ENCODE measurements at places on chromosomes 3 and 15. TPM values are rescaled to one million over a fixed set of nuclear protein-coding genes. Genes with fewer than 3 reads are reported as not detected.

DNA sequence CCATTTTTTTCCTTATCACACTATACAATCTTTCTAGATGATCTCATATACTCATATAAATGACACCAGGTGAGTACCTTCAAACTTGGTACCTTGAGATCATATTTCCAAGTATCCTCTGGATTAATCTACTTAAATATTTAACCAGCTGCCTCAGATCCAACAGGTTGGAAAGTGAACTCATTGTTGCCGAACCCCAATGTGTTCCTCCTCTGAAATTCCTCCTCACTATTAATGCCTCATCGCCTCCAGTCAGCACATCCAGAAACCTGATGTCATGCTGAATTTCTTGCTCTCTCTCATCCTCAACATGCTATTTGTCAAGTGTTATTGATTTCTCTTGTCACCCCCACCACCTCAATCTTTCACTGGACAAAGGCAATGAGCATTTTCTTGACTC, 221.8 kb downstream of the FMN1 start:
- DNase-seq: no peak

DNA sequence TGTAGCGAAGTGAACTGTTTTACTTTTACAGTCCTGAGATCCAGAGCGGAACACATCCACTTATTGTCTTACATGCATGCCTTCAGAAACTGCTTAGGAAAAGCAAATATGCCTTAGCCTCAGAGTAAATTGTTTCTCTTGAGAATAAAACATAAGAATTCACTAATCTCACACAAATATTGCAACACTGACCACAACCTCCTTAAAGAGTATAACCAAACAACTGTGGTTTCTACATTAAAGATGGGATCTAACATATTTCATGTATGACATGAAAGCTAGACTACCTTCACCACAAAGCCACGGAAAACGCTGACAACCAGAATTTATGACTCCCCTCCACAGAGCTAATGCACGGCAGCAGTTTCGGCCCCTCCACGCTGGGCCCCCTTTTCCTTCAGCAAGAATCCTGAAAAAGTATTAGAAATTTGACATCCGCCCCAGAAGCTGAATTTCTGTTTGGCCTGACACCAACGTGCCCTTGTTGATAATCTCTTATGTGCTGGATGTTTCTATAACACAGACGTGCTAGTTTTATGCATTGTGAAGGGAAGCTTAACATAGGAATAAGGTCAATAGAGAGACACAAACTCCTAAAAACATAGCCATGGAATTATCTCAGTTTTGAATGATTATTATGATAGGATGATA, 84.6 kb downstream of the GREM1 start:
- peak; percentile 26 for DNase-seq

DNA sequence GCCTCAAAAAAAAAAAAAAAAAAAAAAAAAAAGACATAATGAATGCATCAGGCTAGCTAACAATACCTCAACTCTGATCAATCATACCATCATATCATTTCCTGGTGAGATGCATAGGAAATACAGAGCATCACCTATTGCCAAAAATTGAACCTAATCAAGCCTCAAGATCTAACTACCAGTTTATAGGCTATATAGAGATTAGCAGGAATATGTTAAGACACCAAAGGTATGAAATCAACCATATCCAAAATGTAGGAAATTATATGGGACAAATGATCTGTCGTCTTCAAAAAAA, 387 bp upstream of the VPS33B start:
- DNase-seq: no peak

DNA sequence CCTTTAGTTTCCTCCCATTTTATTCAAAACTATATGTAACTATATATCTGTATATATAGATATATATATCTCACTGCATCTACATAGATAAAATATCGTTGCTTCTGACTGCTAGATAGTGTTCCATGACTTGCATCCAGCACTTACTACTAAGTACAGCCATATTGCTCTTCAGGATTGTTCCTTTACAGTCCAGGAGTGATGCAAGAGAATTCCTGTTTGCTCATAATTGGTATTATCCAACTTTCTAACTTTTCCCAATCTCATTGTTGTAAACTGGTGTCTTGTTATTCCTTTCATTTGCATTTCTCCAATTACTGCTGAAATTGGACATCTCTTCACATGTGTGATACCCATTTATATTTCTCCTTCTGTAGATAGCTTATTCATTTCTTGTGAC, 99.8 kb upstream of the STRIT1 start:
- DNase-seq: no peak

- DNase-seq: no peak
These were observed 156.4 kb downstream of the NTRK3 start for GRCh38 chr15:88100181-88100580.

GRCh38 chr15:45743426-45744235, 108.8 kb downstream of the SQOR start:
- DNase-seq: no peak

GRCh38 chr15:76460871-76461270, 124.3 kb downstream of the ISL2 start:
- DNase-seq: no peak

DNA sequence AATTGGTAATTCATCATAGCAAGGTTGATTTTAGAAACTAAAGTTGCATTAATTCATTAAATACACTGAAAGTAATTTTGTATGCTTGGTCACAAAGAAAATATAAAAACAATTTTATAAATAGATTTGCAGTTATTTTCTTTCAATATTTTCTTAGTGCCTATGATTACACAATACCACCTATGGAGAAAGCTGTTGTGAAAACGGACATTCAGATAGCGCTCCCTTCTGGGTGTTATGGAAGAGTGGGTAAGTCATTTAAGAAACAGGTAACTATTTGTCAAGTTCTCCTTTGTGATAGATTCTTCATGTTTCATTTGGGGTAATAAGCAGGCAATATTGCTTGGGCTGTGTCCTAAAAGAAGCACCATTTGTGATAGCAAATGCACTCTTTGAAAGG, 3.0 kb downstream of the DUT start:
- DNase-seq: no peak

DNA sequence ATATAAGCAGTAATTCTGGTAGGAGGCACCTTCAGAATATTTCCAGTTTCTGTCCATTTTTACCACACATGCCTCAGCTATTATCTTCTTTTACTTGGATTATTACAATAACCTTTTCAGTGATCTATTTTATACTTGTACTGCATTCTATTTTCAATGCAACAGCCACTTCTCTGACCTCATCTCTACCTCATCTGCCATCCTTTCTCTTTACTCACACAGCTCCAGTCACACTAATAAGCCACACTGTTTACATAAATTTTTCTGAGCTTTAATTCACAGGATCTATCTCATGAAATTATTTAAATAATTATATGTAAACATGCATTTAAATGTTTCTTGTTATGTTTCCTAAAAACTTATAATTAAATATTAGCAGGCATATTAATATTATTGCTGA, 47.3 kb upstream of the BCHE start:
- no peak for DNase-seq

- DNase-seq: no peak
These were observed 27.4 kb downstream of the SCG5 start for GRCh38 chr15:32668942-32669341.

DNA sequence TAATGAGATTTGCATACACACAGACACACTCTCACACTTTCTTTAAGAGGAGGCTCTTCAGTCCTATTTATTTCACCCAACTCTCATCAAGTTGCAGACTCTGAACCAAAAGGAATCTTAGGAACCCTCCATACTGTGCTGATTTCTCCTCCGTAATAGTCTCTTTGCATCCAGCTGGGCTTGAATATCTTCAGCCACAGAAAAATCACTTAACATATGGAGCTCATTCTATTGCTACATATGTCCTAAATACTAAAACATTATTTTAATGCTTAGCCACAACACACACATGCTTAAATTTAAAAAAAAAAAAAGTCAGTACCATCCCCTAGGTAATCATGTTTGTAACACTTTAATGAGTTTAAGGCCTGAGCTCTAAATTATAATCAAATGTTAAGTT, 287.5 kb upstream of the CNTN6 start:
- no peak for DNase-seq

DNA sequence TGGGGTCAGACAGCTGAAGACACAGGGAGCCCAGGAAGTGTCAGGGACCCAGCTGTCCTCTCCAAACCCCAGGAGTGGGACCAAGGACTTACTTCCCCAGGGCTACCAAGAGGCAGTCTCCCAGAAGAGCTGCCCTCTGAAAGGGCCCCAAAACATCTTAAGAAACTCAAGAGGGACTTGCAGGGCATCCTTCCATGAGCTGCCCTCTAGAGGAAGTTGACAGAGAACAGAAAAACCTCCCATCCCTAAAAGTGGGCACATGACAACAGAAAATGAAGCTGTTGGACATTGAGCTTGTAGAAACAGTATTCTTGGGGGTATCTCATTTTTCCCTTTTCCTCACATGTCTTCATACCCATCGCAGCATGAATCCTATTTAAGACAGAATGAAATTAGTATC, 58.9 kb downstream of the MECOM start:
- DNase-seq: no peak

DNA sequence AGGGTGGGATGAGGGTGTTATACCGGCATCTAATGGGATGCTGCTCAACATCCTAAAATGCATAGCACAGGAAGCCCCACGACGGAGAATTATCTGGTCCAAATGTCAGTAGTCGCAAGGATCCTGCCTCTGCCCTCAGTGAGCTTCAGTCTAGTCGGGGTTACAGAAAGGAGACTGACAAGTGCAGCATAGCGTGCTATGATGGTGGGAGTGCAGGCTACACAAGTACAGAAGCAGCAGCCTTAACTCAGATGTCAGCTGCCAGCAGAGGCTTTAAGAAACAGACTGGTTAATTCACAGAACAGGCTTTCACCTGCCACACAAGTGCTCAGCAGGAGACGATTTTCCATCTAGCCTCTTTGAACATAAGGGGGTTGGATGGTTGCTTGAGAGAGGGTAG, 6.9 kb downstream of the LRRN1 start:
- DNase-seq: no peak

DNA sequence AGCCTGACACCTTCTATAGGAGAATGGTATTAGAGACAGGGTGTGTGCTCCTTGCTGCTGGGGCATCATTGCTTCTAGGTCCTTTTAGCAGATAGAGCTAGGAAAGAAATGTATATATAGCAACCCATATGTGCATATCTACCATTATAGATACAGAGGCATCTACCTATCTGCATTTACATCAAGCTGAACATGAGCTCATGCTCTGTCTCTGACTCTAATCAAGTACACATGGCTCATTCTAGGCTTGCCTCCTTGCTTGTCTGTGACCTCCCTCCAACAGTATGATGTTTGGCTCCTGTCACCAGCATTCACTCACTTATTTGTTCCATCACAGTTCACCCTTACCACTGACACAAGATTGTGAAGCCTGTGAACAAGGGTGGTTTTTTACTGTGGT, 133.4 kb downstream of the EEFSEC start:
- no peak for DNase-seq

DNA sequence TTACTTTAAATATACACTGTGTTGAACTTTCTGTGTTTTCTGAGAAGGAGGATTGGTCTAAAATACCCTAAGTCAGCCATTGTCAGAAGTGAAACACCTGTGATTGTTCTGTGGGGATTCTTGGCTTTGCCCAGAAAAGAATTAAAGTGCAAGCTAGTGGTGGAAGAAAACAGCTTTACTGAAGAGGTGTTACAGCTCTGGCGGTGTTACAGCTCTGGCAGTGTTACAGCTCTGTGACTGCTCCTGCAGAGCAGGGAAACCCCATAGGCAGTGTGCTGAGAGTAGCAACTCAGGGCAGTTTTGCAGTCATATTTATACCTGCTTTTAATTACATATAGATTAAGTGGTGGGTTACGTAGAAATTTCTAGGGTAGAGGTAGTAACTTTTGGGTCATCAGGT, 66.6 kb downstream of the C3orf20 start:
- no peak for DNase-seq

- no peak for DNase-seq
These were observed 353.4 kb downstream of the FOXP1 start for GRCh38 chr3:71229905-71230657.

GRCh38 chr3:143693506-143693905, 154.8 kb downstream of the SLC9A9 start:
- DNase-seq: no peak

DNA sequence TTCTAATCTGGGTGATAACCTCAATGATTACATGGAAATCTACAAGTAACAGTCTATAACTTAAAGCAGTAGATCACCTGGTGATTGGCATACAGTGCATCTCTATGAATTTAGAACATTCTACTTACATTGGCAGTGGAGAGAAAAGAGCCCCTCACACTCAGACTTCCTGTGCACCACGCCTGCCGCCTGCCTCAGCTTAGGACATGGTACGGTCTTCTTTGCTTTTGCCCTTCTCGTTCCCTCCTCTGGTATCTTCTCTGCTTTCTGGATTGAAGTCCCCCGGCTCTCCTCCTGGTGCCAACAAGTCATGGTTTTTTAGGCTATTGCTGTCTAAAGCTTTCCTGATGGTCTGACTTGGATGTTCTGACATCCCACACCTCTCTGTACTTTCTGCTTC, 7.9 kb upstream of the KCNMB3 start:
- no peak for DNase-seq

- no peak for DNase-seq
These were observed 79.1 kb downstream of the GREM1 start for GRCh38 chr15:32796856-32797255.

- no peak for DNase-seq
These were observed 28.2 kb downstream of the PIK3CB start for GRCh38 chr3:138806376-138807080.

DNA sequence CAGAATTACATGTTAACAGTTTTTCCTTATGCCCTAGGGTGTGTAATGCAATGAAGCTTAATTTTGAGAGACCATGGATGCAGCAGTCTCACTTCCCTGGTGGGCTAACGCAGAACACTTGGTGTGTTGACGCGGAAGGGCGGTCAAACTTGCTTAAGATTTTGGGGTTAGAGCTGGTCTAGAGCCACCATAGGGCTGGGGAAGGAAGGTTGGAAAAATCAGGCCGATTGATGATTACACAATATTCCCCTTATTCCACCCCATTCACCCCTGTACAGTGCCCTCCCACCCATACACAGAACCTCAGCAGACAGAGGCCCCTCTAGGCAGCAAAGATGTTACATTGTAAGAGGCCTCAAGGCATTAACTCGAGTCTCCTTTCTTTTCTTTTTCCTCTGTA, 24.3 kb downstream of the VGLL4 start:
- DNase-seq: no peak

Gene RFT1
- 31.7 TPM for total RNA-seq

Gene VIPR1
- total RNA-seq: 9.5 TPM

Gene RUBCN
- 48.4 TPM for total RNA-seq

Gene KBTBD13
- total RNA-seq: not detected

Gene ATP13A5
- total RNA-seq: not detected

Gene NCKIPSD
- 57.1 TPM for total RNA-seq

Gene ADAMTSL3
- total RNA-seq: not detected

Gene TERC
- 10.8 TPM for total RNA-seq

Gene CTXN2
- total RNA-seq: not detected

Gene GOLGA8M
- total RNA-seq: 7.1 TPM

Gene PLSCR5
- total RNA-seq: not detected

Gene HYKK
- 1.5 TPM for total RNA-seq

Gene GADL1
- not detected for total RNA-seq

Gene NRG4
- not detected for total RNA-seq

Gene TWF2
- total RNA-seq: 154 TPM

Gene RETNLB
- total RNA-seq: not detected

Gene TRIM42
- not detected for total RNA-seq

Gene SLC9C1
- total RNA-seq: not detected

Gene TPRA1
- 27.9 TPM for total RNA-seq
